ENCODE measurements at places on chromosomes 3 and 15.

DNA sequence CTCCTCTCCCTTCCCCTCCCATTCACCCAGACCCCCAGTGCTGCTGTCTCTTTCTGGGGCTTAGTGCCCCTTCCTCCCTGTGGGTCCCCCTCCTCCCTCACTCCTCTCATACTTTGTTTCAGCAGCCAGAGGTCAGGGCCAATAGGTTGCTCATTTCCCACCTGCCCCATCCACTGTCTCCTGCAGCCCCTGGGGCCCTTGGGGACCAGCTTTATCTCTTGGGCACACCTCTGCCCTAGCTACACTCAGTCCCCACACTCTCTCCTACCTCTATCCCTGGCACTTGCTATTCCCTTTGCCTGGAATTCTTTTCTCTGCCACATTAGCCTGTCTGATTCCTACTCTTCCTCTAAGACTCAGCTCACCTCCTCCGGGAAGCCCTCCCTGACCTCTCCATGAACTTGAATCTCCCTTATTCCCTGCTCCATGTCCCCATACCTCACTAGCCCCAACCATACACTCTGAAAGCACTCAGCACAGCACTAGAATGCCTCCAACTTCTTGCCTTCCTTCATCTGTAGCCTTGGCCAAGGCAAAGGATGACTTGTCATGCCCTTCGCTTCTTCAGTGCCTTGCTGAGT lies 14.6 kb downstream of the ANPEP start:
- no peak for DNase-seq

DNA sequence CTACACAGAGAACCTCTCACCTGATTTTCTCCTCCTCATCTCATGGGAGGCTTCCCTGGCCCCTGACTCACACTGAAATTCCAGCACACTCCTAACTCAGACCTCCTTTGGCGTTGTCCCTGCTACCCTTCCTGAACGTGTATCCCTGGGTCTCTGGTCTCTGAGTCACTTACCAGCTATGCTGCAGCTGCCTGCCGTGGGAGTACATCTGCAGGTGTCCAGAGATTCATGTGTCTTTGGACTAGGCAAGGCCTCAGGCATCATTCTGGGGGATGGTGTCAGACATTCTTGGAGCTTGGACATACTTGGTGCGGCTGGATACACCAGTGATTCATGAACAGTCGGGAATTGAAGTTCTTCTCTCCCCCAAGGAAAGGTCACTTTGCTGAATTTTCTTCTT lies 148.8 kb upstream of the TRIM42 start:
- no peak for DNase-seq

GRCh38 chr3:190266913-190267290 lies 55.3 kb downstream of the CLDN1 start:
- no peak for DNase-seq

GRCh38 chr15:30059771-30060170 lies 23.0 kb upstream of the GOLGA8J start:
- DNase-seq = no peak

DNA sequence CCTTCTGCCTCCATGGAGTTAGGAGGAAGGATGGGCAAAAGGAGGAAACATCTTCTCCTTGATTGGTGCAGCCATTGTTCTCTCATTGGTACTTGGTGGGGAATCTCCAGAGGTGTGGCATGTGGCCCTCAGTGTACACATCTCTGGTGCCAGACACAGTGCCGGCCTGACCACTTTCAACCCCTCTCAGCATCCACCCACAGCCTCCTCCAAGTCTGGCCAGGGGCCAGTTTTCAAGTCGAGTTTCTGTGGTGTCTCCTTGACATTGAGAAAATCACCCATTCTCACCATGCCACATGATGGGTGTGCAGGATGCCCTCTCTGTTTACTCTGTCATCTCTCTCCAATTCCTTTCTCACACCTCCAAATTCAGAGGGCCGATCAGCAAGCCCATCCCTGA lies 12.8 kb upstream of the FSIP1 start:
- DNase-seq = no peak

DNA sequence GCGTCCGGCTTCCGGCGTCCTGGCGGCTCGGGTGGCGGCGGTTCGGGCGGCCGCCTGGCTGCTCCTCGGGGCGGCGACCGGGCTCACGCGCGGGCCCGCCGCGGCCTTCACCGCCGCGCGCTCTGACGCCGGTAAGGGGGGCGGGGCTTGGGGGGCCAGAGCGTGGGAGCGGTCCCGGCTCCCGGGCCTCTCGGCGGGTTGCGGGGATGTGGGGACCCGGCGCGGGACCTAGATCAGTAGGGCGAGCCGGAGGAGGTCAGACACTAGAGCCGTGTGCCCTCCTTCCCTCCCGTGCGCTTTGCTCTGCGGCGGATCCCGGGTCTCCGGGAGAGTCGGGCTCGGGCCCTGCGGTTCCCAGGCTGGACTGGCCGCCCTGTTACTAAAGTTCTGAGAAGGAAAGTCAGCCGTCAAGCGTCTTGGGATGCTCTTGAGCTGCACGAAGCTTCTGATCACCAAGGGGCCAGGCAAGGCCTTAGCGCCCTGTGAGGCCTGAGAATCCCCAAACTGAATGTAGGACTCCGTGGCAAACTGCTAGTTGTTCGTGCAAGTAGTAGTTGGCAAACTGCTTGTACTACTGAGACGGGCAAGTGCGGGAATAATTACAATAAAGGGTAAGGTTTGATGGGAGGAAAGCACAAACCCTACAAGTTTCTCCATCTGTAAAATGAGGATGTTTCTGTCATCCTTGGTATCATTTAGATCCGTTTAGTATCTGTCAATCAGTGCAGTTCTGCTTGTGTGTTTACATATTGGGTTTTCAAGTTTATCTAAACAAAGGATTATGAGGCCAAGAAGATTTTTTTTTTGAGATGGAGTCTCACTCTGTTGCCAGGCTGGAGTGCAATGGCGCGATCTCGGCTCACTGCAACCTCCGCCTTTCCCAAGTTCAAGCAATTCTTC lies 587 bp downstream of the PIGX start:
- peak; percentile 79 for DNase-seq

- DNase-seq = no peak
Observed at GRCh38 chr15:62753518-62754221, 288.9 kb upstream of the TPM1 start.

DNA sequence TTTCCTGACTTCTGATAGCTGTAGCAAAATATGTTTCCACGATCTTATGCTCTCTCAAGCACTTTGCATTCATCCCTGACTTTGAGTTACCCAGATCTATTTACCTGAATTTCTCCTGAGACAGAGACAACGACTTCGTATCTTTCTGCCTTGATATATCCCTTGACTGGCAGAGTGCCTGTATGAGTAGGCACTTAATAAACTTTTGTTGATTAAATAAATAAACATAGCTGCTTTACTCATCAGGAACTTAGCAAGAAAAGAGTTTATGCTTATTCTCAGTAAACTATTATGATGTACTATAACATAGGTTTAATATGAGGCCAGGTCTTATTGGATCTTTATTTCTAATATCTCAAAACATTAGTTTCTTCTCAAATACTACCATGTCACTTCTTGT lies 85.6 kb upstream of the PHLDB2 start:
- no peak for DNase-seq

DNA sequence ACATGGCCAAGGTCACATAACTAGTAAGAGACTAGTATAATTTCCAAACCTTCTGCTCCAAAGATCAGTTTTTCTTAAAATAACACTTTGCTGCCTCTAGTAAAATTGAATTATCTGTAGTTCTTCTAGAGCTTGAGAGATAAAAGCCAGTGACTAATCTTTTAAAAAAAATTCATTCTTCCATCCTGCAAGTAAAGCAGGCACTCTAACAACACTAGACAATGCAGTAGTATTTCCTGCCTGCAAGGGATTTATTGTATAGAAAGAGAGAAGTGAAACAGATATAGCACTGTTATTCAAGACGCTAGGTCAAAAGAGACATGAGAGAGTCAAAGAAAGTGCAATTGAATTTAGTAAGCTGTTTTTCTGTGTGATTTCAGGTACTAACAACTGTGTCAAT lies 159.5 kb upstream of the TBC1D5 start:
- no peak for DNase-seq

- DNase-seq = peak; percentile 71
Observed at GRCh38 chr3:30184091-30184810, 422.1 kb upstream of the TGFBR2 start.

- no peak for DNase-seq
Observed at GRCh38 chr3:53425936-53426335, 68.5 kb upstream of the CACNA1D start.

GRCh38 chr3:52539010-52539653 lies 2.7 kb downstream of the UQCC5 start:
- DNase-seq = no peak

- DNase-seq = no peak
Observed at GRCh38 chr3:148234536-148234935, 463.2 kb upstream of the AGTR1 start.

- peak; percentile 27 for DNase-seq
Observed at GRCh38 chr3:100893590-100893989, 99.6 kb downstream of the ABI3BP start.

DNA sequence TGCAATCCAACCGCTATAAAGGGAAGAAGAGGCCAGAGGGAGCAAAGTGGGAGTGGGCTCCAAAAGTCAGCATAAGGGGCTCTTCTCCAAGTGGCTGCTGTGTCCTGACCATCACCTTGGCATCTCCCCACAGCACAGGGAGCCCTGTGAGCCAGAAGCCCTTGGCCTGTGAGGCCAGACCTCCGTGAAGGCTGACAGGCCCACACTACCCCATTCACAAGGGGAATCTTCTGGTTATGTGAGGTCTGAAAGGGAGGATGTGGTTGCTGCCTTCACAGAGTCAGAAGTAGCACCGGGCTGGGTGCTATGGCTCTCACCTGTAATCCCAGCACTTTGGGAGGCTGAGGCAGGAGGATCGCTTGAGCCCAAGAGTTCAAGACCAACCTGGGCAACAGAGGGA lies 2.6 kb upstream of the ULK3 start:
- no peak for DNase-seq

GRCh38 chr3:177190756-177191681 lies 6.3 kb downstream of the TBL1XR1 start:
- DNase-seq = peak; percentile 42

DNA sequence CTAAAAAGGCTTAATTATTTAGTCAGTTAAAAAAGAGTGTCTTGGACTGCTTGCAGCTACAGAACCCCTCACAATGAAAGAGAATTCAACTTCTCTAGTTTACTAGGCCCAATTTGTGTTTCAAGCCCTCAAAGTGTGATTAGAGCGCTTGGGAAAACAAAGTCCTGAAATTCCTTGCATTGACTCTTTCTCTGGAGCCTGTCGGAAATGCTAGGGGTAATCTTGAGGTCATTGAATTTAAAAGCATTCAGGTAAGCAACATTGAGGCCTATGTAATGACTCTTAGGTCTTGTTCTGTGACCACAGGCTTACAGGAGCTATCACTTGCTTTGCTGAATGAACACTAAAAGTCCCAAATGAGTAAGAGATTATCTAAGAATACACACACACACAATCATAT lies 186.0 kb downstream of the NLGN1 start:
- no peak for DNase-seq

DNA sequence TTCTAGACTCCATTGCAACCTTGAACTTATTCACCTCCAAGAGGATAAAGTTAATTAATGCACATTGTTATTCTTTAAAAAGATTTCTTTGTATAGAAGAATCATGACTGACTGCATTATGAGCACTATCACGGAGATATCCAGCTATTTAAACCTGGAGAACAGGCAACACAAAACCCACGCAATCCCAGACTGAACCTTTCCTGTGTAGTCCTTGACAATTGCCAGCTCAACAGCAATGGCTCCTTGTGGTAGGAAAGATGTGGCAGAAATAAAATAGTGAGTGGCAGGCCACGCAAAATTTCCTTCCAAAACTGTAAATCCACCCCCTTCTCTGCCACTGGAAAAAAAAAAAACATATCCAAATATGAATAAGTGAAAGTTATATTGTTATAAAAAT lies 573.7 kb downstream of the EPHB1 start:
- no peak for DNase-seq

DNA sequence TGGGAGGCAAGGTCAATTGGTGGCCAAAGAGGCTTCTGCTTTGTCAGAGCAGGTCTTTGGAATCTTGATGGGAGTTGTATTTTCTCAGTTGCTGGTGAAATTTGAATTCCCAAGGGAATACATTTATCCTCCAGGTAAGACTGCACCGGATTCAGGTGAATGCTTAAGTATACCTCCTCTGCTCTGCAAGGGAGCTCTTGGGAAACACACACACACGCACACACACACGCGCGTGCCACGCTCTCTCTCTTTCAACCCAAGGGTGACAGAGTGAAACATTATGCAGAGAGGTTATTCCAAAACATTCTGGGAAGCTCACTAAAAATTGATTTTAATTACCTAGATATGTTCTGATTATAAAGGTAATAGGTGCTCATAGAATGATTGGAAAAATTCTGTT lies 33.7 kb downstream of the ST6GAL1 start:
- DNase-seq = no peak

GRCh38 chr3:184586851-184587250 lies 25.3 kb downstream of the EPHB3 start:
- no peak for DNase-seq

GRCh38 chr3:95705786-95706418 lies 1108.5 kb upstream of the EPHA6 start:
- peak; percentile 41 for DNase-seq

Measured in suppressor macrophage treated with lipopolysaccharide for 1 hour (primary cell).